ENCODE measurements at places on chromosomes 12 and 14.

- no peak for DNase-seq
Observed at GRCh38 chr12:58026897-58027891, 85.8 kb downstream of the ATP23 start.

GRCh38 chr14:62629176-62629725 lies 416.0 kb downstream of the KCNH5 start:
- DNase-seq: no peak

DNA sequence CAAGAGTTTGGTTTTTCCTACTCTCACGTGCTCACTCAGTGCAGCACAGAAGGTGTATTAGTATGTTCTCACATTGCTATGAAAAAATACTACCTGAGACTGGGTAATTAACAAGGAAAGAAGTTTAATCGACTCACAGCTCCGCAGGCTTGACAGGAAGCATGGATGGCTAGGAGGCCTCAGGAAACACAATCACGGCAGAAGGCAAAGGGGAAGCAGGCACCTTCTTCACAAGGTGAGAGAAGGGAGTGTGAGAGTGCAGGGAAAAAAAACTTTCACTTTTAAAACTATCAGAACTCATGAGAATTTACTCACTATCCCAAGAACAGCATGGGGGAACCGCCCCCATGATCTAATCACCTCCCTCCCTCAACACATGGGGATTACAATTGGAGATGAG lies 185.8 kb upstream of the TMPO start:
- no peak for DNase-seq

GRCh38 chr14:60807971-60808370 lies 73.4 kb downstream of the MNAT1 start:
- DNase-seq: no peak

- DNase-seq: no peak
Observed at GRCh38 chr14:25237845-25238244, 187.9 kb upstream of the STXBP6 start.

- no peak for DNase-seq
Observed at GRCh38 chr14:78448164-78449094, 278.3 kb downstream of the NRXN3 start.

- DNase-seq: no peak
Observed at GRCh38 chr12:26239122-26239851, 43.9 kb downstream of the SSPN start.

- DNase-seq: no peak
Observed at GRCh38 chr14:105120056-105120455, 48.5 kb downstream of the JAG2 start.

- DNase-seq: no peak
Observed at GRCh38 chr14:105527381-105527825, 1.0 kb downstream of the TMEM121 start.

DNA sequence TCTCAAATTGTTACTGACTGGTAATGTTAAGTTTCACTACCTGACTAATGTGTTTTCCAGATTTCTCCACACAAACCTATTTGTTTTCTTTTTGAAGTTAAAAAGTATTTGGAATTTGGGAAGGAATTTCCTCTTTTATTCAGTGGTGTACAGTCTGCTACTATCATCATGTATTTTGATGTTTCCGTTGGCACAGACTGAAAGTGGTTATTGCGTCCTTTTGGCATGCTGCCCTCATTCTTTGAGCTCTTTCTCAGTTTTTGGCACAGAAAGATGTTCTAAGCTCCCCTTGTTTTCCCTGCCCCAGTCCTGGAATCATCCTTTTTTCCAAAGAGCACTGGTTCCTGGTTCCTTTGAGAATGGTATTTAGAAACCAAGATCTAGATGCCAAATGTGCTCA lies 31.4 kb upstream of the RTRAF start:
- no peak for DNase-seq

DNA sequence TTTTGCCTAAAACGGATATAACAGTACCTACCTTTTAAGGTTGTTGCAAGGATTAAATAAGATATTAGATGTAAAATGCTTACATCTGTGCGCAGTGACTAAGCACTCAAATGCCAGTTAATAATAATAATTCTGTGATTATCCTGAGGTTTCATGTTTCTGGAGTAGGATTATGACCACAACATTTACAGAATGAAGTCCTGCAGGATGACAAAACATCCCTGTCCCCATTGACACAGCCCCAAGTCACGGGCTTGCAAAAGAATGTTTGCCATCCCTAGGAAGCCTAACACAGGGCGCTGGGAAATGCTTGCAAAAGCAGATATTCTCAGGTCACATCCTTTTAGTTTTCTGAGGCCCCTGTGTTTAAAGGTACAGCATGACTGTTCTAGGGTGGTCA lies 20.1 kb downstream of the SUSD6 start:
- no peak for DNase-seq

Measured in naive thymus-derived CD8-positive, alpha-beta T cell (primary cell).